Erythroblast (primary cell): ENCODE measurements at places on chromosomes 3 and 15.
A peak's percentile ranks its signal among the peaks of the same experiment; 100 is the strongest.

- no peak for DNase-seq
Observed at GRCh38 chr15:70768257-70768883, 5.0 kb upstream of the UACA start.

- DNase-seq: no peak
Observed at GRCh38 chr3:165523801-165524200, 313.4 kb downstream of the BCHE start.

DNA sequence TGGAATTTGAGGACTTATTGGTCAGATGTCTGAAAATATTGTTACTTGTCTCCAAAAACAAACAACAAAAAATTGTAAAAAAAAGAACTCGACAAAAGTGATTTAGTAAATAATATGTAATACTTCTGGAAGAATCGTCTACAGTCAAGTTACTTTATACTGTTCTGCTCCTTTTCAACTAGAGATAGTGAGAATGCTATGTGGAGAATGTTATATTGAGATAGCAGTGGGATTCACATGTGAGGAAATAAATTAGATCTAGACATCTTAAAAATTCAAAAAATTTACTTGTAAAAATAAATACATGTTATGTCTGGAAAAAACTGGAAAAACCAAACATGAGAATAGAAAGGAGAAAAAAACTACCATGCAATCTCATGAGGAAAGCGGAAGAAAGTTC lies 64.9 kb downstream of the SGO1 start:
- no peak for DNase-seq

DNA sequence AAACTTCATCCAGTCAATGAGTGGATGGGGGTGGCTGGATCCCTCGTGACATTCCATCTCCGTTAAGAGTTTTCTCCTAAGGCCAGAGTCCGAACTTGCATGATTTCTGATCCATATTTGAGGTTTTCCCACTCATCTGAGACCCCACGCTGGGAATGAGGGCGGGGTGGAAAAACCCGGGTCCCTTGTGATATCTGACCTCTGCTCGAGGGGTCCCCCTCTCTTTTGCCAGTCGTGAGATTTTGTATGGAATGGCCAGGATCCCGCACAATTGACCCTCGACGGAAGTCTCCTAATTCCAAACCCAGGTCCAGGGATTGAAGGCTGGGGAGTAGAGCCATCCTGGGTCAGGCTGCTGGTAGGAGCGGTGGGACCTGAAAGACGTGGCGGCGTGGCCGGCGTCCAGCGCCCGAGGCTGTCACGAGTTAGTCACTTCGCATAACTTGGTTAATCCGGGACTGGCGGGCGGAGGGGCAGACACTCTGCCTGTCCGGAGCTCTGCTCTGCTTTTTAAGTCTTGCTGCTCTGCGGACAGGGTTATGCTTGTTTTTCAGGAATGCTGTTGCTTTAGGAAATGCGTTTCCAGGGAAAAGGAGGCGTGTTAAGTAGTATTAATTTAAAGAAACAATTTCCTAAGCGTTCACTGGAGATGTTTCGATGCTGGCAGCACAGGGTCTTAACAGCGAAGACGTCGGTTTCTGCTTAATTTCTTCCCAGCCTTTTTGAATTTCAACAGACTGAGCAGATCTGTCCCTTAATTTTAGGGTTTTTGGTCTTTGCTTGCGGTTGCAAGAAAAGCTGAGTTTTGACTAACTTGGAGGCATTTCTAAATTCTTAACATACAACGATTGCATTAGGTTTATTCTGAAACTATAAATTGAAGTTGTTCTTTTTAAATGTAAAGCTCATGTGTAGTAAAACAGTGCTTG lies 69.7 kb upstream of the LRRFIP2 start:
- DNase-seq: peak; percentile 88

DNA sequence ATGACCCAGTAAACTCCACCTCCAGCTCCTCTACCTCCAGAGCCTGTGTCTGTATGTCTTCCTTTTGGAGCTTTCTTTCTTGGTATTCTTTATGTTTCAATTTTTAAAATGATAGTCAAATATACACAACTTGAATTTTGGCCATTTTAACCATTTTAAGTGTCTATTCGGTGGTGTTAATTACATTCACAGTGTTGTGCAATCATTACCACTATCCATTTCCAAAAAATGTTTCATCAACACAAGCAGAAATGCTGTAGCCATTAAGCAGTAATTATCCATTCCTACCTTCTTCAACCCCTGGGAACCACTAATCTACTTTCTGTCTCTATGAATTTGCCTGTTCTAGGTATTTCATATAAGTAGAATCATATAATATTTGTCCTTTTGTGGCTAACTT lies 194.5 kb upstream of the TSC22D2 start:
- DNase-seq: no peak

DNA sequence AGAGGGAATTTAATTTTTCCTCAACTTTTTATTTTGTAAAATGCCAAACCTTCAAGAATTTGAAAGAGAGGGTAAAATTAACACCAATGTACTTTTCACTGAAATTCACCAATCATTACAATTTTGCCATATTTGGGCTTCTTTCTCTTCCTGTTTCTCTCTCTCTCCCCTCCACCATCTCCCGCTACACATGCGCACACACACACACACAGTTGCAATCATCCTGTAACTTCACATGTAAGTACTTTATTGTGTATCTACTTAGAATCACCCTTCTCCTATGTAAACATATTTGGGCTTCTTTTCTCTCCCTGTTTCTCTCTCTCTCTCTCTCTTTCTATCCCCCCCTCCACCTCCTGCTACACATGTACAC lies 7.4 kb downstream of the ARL14 start:
- DNase-seq: no peak

- DNase-seq: no peak
Observed at GRCh38 chr15:85800478-85801123, 5.9 kb upstream of the KLHL25 start.

DNA sequence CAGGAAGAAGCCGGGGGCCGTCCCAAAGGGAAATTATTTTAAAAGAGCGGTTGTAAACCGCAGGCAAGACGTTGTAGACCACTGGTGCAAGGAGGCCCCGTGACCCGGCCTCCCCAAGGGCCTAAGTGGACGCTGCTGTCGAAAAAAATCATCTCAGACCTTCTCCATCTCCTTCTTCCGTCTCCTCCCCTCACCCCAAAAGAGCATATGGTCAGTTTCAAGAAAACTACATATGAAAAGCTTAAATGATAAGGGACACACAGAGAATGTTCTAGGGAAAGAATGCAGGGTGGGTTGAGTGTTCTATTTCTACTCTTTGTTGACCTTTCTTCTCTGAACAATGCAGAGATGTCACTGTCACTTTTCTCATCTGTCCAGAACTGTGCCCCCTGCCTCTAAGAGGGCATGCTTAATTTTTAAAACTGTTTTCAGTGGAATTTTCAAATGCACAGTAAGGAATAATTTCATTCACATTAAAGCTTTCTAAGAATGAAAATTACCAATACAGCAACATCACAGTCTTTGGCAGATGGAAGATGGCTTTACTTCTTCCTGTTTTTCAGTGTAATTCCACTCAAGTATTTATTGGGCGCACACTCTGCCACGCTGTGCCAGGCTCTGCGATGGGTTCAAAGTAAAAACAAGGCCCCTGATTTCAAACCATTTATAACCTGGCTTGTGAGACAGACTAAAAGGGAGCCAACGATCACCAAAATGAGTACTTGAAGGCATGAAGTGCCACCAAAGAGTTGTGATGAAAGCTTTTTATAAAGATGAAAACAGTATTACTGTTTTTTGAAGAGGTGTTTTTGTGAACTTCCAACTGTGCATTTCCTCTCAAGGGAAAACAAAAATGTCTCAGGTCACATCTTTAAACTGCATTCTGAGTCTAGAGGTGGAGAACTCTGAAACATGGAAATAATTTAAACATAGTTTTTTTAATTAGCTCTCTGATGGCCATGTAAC lies 891 bp upstream of the TOP2B start:
- peak; percentile 57 for DNase-seq

- DNase-seq: no peak
Observed at GRCh38 chr3:56980798-56981390, 79.6 kb upstream of the SPATA12 start.
